ENCODE measurements at places on chromosomes 7 and 10.

DNA sequence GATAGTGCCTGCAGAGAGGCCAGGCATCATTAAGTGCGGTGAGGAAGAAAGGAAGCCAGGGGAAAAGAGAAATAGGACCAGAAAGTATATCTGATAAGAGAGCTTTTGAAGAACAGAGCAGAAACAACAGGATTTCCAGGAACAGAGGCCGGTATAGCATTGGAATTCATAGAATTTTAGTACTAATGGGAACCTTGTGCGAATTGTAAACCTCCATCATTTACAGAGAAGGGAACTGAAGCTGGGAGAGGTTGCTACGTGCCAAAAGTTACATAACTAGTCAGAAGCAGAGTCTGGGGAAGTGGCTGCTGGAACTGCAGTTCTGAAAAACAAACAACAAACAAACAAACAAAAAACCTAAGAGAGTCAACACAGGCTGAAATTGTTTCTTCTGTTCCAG is 5.4 kb upstream of the ZMYND11 start:
- DNase-seq = no peak

GRCh38 chr10:83222832-83223742 is 916.2 kb upstream of the GHITM start:
- DNase-seq = no peak

GRCh38 chr7:151689196-151689971 is 169.7 kb upstream of the RHEB start:
- DNase-seq = no peak

DNA sequence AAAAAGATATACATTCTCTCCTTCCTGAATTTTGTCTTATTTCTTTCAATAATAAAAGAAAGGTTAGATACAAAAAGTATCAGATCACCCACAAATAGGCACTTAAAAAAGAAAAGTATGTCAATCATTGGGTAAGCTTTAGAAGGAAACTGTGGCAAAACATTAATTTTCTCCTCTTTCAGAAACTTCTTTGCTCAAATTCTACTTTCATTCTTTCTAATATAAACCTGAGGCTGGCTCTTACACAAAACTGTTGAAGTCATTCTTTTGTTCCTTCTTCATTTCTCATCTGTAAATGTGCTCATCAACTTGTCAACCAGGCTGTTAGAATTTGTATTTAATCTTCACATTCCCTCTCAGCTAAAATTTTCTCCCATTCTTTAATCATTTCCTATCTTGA is 124.6 kb downstream of the LRRN3 start:
- no peak for DNase-seq

- DNase-seq = no peak
Observed at GRCh38 chr7:86926732-86927131, 132.7 kb downstream of the ELAPOR2 start.

- no peak for DNase-seq
Observed at GRCh38 chr10:106978756-106979155, 185.8 kb downstream of the SORCS1 start.

- no peak for DNase-seq
Observed at GRCh38 chr7:128074736-128075135, 43.5 kb upstream of the LRRC4 start.

All from ovary (tissue), 10 donors.